ENCODE measurements at places on chromosomes 5 and 9.

- no peak for DNase-seq
These were observed 501.6 kb downstream of the CAAP1 start for GRCh38 chr9:26391036-26391435.

DNA sequence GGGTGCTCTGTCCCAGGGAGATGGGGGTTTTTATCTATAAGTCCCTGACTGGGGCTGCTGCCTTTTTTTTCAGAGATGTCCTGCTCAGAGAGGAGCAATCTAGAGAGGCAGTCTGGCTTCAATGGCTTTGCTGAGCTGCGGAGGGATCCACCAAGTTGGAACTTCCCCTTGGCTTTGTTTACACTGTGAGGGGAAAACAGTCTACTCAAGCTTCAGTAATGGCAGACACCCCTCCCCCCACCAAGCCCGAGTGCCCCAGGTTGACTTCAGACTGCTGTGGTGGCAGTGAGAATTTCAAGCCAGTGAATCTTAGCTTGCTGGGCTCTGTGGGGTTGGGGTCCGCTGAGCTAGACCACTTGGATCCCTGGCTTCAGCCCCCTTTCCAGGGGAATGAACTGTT is 375.8 kb downstream of the RAB3C start:
- no peak for DNase-seq

DNA sequence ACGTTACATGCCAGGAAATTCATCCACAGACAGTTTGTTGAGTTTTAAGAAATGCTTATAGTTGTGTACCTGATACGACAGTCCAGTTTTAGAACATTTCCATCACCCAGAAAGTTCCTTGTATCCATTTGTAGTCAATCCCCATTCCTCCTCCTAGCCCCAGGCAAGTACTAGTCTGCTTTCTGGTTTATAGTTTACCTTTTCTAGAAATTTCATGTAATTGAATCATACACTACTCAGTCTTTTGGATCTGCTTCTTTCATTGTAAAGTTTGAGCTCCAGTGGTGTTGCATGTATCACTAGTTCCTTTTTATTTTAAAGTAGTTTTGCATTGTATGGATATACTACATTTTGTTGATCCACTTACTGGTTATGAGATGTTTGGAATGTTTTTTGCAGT is 291.2 kb downstream of the AOPEP start:
- no peak for DNase-seq

- DNase-seq, result no peak
These were observed 22.5 kb downstream of the ZDHHC21 start for GRCh38 chr9:14670718-14671117.

- no peak for DNase-seq
These were observed 10.0 kb upstream of the P4HA2 start for GRCh38 chr5:132237670-132238069.

GRCh38 chr9:82535432-82535998 is 527.4 kb downstream of the RASEF start:
- DNase-seq, result no peak

DNA sequence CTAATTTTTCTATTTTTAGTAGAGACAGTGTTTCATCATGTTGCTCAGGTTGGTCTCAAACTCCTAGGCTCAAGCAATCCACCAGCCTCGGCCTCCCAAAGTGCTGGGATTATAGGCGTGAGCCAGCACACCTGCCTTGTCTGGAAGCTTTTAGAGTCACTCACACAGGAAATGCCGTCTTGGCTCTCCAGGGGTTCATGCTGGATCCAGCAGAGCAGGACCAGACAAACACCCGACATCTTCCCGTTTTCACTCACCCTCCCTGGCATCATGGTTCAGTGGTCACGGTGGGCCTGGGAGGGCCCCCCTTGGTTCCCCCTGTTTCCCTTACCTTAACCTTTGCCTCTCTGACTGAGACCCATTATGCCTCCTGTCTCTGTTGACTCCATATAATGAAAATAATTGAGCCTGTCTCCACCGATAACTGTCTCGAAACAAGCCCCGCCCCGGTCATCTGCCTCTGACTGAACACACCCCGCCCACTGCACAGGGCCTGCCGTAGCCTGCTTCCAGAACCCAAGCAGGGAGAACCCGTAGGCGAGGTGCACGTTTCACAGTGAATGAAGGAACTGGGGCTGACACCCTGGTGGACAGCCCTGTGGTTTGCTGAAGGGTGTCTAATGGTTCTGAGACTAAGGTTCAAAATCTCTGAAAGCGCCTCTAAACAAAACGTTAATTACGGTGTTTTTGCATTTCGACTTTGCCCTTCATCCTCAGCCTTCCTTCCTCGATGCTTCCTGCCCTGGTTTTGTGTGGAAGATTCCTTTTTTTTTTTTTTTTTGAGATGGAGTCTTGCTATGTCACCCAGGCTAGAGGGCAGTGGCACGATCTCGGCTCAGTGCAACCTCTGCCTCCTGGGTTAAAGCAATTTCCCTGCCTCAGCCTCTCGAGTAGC is 39.7 kb upstream of the SPRY4 start:
- no peak for DNase-seq
